Amygdala (tissue), 56 donors: ENCODE measurements at places on chromosomes 7 and 10.

GRCh38 chr7:2201128-2201527 lies 31.6 kb downstream of the MAD1L1 start:
- DNase-seq = no peak

DNA sequence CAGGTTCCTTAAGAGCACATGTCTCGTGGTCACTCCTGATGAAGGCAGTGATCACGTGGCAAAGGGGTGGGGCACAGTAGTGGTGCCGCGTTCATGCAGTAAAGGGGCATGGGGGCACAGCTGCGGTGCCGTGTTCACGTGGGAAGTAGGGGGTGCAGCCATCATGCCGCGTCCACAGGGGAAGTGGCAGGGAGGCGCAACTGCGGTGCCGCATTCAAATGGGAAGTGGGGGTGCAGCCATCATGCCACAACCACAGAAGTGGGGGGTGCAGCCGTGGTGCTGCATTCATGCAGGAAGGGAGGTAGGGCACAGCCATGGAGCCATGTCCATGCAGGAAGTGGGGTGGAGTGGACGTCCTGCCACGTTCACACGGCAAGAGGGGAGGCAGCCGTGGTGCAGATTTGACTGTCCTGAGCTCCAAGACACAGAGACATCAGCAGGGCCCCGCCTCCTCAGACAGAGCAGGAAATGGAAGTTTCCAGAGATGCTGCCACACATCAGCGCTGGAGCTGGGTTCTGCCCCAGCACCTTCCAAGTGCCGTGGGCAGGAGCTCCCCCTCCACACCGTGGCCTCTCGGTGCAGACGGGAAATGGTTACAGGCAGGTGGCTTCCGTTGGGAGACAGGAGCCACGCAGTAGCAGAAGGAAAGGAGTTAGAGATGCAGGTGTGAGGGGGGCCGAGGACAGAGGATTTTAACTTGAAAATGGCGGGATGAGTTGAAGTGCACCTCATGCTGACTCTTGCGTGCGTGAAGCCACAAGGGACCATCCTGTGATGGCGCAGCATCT lies 95.0 kb upstream of the DDC start:
- DNase-seq = no peak

DNA sequence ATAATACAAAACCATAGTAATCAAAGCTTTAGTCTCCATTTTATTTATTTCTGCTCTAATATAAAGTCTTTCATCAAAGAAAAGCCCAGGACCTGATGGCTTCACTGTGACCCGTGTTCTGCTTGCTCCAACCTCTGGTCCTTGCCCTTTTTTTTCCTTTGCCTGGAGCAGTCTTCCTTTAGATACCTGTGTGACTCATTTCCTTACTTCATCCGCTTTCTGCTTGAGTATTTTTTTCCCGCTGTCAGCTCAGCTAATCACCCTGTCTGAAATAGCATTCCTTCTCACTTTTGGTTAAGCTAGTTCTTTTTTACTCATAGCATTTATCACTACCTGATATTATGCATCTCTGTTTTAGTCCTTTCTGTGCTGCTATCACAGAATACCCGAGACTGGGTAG lies 194.8 kb downstream of the ABCA13 start:
- no peak for DNase-seq

- no peak for DNase-seq
These were observed 91.0 kb downstream of the CDH23 start for GRCh38 chr10:71487726-71488125.

DNA sequence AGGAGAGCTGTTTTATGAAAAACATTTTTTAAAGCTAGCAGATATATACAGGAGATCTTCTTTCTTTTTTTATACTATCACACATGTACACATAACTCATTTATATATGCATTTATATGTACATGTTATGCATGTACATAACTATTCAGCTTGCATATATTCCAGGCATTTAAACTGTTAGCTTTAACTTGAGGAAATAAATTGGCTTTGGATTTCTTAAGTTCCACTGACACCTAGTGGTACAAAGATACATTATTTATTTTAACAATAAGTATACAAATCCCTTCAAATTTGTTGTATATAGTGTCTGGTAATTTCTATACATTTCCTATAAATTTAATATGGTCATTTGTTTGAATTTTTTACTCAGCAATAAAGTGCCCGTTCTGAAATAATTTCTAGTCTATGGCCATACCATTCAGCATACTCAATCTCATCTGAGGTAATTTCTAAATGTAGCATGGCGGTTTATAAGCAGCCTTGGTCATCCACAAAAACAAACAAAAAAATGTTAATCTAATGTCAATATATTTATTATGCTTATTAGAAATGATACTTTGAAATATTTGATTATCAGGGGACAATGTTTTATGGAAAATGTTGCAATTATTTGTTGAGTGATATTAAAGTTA lies 11.6 kb downstream of the ZDHHC6 start:
- no peak for DNase-seq

DNA sequence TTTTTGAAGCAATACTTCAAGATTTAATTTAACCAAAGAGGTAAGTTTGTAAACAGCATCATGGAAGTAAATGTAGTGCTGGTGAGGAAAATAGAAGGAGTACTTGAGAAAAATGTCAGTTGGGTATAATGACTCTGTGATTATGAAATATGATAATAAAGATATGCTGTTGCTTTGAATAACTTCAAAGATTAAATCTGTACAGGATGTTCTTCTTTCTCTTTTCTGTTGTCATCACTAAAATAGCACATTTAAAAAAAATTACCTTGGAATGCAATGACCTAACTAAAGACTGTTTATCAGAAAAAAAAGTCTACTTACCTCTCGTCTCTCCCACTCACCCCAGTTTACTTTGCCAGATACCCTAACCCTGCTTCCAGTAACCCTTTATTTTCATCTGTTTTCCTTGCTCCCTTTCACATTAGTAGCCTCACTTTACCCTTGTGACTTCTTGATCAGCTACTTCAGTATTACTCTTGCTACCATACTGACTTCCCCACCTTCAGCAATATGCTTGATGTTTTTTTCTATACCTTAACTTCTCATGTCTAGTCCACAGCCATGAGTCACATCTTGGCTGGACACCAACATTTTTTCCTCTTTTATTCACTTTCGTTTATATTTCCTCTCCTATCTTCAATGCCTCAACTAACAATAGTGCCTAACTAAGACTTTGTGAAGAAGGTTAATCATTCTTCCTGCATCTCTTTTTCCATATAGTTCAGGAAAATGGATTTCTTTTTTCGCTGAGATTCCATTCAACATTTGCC lies 29.7 kb upstream of the TAS2R16 start:
- no peak for DNase-seq

GRCh38 chr10:9792181-9792580 lies 1225.5 kb upstream of the CELF2 start:
- DNase-seq = no peak

DNA sequence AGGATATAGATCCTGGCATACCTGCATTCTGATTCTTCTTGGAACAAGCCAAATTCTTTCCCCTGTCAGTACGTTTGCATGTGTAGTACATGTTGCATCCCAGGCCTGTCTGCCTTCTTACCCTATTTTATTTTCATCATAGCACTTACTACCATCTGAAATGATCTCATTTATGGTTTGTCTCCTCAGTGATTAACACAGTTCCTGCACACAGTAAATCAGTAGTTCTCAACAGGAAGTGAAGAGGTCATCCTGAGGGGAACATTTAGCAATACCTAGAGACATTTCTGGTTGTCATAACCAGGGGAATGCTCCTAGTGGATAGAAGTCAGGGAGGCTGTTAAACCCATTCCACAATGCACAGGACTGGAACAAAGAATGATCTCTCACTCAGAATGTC lies 38.2 kb upstream of the SLC26A4 start:
- no peak for DNase-seq

DNA sequence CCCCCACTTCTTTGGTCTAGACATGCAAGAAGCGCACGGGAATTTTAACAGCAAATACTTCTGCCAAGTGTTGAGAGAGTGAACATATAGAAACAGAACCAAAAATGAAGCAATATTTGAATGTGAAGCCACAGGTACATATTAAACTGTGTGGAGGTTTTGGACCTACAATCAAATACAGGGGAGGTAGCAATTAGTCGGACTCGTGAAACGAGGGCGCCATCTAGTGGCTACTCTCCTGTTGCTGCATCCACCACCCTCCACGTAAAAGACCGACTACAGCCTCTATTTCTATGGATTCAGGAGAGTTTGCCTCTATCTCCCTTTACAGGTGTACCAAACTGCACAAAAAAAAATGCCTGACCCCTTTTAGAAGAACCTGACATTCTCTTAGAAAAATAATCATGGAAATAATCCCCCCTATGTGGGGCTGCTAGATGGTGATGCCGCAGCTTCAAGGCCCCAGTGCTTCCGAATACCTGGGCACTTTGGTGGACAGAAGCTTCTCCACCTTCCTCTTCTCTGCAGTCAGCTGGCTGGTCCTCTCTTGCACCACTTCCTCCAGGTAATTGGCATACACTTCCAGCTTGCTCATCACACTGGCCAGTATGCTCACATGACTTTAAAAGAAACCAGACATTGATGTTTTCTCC lies 31.7 kb downstream of the TECTB start:
- peak; percentile 78 for DNase-seq

GRCh38 chr7:148151778-148152177 lies 438.8 kb upstream of the C7orf33 start:
- no peak for DNase-seq

- no peak for DNase-seq
These were observed 7.3 kb upstream of the KIAA1217 start for GRCh38 chr10:24201503-24202180.

GRCh38 chr10:129847741-129848483 lies 116.2 kb downstream of the EBF3 start:
- DNase-seq = no peak
